ENCODE measurements at places on chromosomes 7 and 10.

GRCh38 chr10:49307921-49308320 is 9.0 kb downstream of the C10orf71 start:
- DNase-seq, result no peak

- no peak for DNase-seq
Measured at GRCh38 chr7:127632276-127632910, 14.5 kb upstream of the PAX4 start.

DNA sequence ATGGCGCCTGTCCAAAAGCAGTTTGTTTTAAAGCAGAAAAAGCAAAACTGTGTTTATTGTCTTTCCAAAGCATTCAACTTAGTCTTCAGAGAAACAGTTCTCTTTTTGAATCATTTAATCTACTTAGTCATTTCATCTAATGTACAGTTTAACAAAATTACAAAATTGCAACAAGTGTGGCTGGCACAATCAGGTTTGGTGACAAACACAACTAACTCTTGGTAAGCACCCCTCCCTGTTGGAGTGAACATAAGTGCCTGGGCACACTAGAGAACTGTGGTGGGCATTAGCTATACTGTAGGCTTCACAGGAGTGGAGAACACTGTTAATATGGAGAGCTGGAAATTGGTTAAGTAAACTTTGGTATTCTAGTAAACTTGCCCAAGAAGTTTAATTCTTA is 6.9 kb downstream of the CREM start:
- DNase-seq, result no peak

GRCh38 chr10:48648172-48648942 is 36.3 kb upstream of the WDFY4 start:
- no peak for DNase-seq

GRCh38 chr7:21383227-21384220 is 44.4 kb upstream of the SP4 start:
- DNase-seq, result no peak

- DNase-seq, result no peak
Measured at GRCh38 chr7:135706038-135706742, 21.8 kb downstream of the SLC13A4 start.

DNA sequence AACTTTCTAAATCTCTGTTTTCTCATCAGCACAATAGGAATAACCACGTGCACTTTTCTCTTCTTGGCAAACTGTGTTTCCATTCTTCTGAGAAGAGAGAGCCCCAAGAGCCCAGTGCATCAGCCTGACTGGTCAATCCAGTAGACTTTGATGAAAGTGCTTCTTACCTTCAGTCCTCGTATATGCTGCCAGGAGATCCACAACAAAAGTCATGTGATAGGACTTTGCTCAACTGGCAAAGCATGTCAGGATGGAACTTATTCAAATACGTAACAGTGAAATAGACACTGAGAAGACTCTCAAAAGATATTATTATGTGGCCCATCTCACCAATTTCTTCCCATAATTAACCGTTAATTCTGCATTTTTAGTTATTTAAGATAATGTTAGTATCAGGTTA is 1031.5 kb upstream of the LRRTM3 start:
- DNase-seq, result no peak

DNA sequence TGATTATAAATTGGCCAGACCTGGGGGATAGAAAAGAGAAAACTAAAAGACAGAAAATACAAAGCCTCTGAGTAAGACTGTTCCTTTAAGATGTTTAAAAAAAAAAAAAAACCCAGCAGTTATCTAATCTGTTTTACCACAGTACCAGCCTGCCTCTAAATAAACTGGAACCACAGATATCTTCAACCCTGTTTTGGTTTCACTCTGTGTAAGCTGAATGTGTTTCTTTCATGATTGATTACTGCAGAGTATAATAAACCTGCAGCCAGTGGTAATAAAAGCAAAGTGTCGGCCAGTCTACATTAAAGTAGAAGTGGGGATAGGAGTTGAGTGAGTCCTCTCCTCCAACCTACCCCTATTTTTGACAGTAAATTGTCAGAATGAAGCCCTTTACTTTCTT is 40.6 kb downstream of the MGAM2 start:
- DNase-seq, result no peak

DNA sequence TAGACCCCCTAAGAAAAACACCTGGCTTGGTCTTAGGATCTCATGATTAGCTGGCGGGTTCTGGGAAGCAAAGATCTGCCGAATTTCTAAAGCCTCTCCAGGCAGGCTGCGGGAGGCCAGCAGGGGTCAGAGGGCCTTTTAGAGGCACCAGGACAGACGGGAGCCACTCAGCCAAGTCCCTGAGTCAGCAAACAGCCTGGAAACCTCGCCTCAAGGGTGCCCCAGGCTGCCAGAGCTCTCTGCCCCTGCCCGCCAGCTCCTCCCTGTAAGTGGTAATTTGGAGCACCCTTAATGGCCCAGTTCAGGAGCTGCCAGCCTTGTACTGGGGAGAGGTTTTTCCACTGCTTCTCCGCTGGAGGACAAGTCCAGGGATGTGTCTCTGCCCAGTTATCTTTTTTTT is 88.7 kb downstream of the HIP1 start:
- no peak for DNase-seq

DNA sequence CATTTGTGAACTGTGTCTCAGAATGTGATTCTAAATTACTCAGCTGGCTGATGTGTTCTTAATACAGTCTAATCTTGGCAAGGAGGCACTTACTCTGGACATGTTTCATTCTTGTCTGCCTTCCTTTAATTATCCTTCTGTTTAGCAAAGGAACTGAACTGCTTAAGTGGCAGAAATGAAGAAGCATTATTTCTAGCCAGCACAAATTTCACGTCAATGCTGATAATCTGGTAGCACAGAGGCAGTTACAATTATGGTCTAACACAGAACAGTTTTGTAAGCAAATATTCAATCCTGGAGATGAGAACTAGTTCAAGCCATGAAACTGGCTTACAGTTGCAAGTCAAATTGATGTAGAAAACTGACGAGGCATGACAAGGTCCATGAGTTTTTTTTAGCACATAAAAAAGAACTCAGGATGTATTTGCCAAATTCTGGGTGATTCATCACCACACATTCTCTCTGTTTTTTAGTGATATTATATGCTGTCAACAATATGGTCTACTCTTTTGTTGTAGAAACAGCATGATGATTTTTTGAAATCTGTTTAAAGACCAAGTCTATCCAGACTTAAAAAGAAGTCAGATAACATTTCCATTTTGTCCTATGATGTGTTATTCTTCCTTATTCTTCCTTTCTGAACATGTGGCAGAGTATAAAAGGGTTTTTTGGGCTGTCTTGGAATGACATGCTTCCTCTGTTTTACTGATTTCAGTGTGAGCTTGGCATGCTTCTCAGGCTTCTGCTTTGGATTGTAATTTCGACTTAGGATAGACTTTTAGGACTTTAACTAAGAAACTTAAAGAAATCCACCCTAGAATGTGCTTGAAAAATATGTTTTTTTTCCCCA is 154.8 kb downstream of the DNAJB9 start:
- no peak for DNase-seq

All from dorsolateral prefrontal cortex (tissue), 122 donors.